ENCODE measurements at places on chromosomes 2 and 18. TPM values are rescaled to one million over a fixed set of nuclear protein-coding genes. Genes with fewer than 3 reads are reported as not detected.

Gene PSMA8
- not detected for total RNA-seq

- H3K4me1 ChIP-seq = peaks cover 20% of the 10 kb centered on the region
- H3K27ac ChIP-seq = peak overlapping the region; percentile 86
- DNase-seq = peak; percentile 45
- peak overlapping the region; percentile 76 for H3K4me3 ChIP-seq
- no peaks in the 10 kb centered on the region for H3K27me3 ChIP-seq
- no peaks in the 10 kb centered on the region for H3K36me3 ChIP-seq
Measured at GRCh38 chr2:32947484-32948143, 861 bp downstream of the LTBP1 start.

DNA sequence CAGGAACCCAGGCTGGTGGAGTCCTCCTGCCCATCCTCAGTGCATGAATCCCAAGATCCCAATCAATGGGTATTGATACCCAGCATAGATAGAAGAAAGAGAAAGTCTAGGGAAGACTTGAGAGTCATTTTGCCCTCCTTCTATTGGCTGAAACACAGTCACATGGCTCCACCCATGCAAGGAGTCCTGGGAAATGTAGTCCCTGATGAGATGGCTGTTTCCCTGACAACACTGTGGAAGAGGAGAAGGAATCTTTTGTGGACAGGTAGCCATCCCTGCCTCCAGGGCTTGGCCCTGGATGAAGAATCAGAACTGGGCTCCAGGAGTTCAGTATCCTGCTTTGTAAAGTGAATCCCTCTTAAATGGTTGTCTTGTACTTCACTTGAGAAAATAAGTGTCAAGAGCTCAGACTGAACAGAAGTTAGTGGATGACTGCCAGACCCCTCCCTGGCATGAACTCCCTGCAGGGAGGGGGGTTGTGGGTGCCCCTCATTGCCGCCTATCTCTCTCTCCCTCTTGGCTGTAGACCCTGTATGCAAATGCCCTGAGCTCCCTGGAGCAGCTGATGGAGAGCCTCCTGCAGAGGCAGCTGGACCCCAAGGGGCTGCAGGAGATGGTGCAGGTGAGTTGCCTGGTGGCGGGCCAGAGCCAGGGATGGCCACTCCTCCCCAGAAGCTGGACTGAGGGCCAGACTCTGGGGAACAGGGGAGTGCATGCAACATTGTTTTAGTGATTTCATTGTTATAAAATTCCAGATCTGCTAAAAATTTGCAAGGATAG is 36.1 kb downstream of the MROH2A start:
- H3K27me3 ChIP-seq = peaks cover 4% of the 10 kb centered on the region
- H3K36me3 ChIP-seq = no peaks in the 10 kb centered on the region

- no peaks in the 10 kb centered on the region for H3K36me3 ChIP-seq
- H3K4me1 ChIP-seq = no peaks in the 10 kb centered on the region
- H3K4me3 ChIP-seq = no peak overlapping the region
- no peaks in the 10 kb centered on the region for H3K27me3 ChIP-seq
- DNase-seq = no peak
Measured at GRCh38 chr2:36717603-36718266, 21.2 kb downstream of the VIT start.

Gene ANKRD30BL
- not detected for total RNA-seq

Gene MYL1
- not detected for total RNA-seq

Gene OSBPL1A
- total RNA-seq = 104 TPM

- H3K4me1 ChIP-seq = peaks cover 17% of the 10 kb centered on the region
- H3K27me3 ChIP-seq = no peaks in the 10 kb centered on the region
- peak; percentile 61 for DNase-seq
- no peak overlapping the region for H3K4me3 ChIP-seq
- H3K27ac ChIP-seq = peak overlapping the region; percentile 68
- H3K36me3 ChIP-seq = peaks cover 5% of the 10 kb centered on the region
Measured at GRCh38 chr18:76459687-76460350, 35.2 kb downstream of the ZNF516 start.

DNA sequence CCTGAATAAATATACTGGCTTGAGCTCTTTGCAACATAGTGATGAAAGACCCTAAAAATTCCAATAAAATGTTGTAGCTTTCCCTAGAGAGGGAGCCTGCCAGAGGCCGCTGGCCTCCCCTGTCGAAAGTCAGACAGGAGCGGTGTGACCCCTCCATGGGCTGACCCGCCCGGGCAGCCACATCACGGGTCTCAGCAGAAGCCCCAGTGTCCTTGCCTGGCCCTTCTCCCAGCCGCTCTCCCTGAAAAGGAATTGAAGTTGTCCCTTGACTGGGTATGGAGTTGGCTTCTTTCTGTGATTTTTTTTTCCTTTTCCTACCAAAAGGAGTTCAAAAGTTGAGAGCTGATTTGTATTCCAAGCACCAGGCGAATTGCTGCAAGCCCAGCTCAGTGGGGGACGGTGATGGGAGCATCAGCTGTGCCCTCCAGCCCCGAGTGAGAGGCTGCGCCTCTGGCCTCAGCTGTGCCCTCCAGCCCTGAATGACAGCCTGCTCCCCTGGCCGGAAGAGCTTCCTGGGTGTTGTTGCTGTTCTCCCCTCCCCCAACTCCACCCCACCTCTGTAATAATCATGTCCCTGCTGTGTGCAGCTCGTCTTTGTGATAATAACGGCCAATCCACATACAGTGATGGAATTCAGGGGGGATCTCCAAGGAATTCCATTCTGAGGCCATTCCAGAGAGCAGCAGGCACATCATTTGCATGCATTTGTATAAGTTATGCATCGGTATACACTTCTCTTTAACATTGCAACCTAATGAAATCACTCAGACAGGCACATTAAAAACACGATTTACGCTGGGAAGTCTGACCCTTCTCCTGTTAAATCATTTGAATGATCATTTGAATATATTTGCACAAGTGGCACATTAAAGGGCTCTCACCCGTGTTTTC is 501.0 kb downstream of the EIPR1 start:
- no peaks in the 10 kb centered on the region for H3K27me3 ChIP-seq
- DNase-seq = no peak
- H3K27ac ChIP-seq = no peak overlapping the region

DNA sequence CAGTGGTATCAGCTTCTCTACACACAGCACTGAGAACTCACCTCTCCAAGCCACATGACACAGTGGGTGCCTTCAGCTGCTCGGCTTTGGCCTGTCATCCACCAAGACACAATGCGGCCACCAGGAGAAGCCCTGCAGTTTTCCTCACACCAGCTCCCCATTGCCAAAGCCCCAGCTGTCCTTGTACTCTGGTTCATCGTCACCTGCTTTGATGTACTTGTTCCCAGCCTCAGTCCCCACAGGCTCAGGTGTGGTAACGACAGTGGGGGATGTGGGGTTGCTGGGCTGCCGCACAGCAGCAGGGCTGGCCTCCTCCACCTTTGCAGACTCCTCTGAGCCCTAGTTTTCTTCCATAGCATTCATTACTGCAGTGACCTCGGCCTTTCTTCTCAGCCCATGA is 387.3 kb downstream of the MEIS1 start:
- DNase-seq = no peak
- no peak overlapping the region for H3K4me3 ChIP-seq
- no peak overlapping the region for H3K27ac ChIP-seq
- H3K27me3 ChIP-seq = no peaks in the 10 kb centered on the region
- H3K36me3 ChIP-seq = no peaks in the 10 kb centered on the region

DNA sequence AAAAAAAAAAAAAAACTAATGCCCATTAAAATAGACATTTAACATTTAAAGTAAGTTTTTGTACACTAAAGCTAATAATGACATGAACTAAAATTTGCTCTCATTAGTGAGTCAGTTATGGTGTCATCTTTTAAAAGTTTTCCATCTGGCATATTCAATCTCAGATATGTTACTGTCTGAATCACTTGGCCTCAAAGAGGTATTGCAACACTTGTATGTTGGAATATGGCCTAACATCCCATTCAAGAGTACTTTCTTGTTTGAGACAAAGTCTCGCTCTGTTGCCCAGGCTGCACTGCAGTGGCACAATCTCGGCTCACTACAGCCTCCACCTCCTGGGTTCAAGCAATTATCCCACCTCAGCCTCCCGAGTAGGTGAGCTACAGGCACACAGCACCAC is 169.7 kb downstream of the TMEM163 start:
- no peak overlapping the region for H3K4me3 ChIP-seq
- H3K27ac ChIP-seq = no peak overlapping the region
- no peak for DNase-seq
- peaks cover 7% of the 10 kb centered on the region for H3K4me1 ChIP-seq

DNA sequence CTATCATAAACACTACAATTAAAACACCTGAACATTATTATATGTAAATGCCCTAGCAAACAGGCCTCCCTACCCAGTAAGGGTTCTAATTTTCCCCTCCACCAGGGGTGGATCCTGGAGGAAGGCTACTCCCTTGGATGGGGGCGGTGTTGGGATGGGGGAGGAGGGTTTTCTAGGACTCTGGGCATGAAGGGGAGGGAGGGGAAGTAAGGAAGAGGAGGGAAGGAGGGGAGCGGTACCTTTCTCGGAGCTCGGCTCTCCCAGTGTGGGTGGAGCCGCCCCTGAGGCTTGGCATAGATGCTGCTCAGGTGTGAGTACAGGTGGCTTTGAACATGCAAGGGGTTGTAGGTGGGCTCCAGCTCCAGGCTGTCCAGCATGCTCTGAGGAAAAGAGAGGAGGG is 5.4 kb downstream of the DOK1 start:
- peaks cover 28% of the 10 kb centered on the region for H3K4me1 ChIP-seq
- no peaks in the 10 kb centered on the region for H3K27me3 ChIP-seq
- DNase-seq = no peak
- H3K27ac ChIP-seq = no peak overlapping the region
- no peak overlapping the region for H3K4me3 ChIP-seq

- peaks cover 47% of the 10 kb centered on the region for H3K4me1 ChIP-seq
- H3K27me3 ChIP-seq = no peaks in the 10 kb centered on the region
- DNase-seq = peak; percentile 58
Measured at GRCh38 chr2:23618794-23619530, 234.0 kb downstream of the KLHL29 start.

Gene SERPINB4
- total RNA-seq = not detected

Gene FAP
- total RNA-seq = 0.87 TPM

- peaks cover 18% of the 10 kb centered on the region for H3K27me3 ChIP-seq
- no peaks in the 10 kb centered on the region for H3K36me3 ChIP-seq
Measured at GRCh38 chr2:176024083-176024482, 22.0 kb upstream of the LNPK start.

DNA sequence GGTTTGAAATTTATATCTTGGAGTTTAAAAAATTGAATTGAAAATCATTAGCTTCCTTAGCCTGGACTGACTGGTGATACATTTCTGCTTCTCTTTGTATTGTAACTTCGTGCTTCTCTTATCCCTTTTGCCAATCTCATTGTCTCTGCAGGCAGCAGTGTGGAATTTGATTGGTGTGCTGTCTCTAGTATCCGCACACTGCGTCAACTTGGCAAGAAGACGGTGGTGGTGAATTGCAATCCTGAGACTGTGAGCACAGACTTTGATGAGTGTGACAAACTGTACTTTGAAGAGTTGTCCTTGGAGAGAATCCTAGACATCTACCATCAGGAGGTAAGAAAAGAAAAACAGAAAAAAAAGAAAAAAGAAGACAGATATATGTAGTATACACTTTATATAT is 85.9 kb downstream of the CPS1 start:
- no peak overlapping the region for H3K27ac ChIP-seq
- H3K4me1 ChIP-seq = no peaks in the 10 kb centered on the region
- H3K27me3 ChIP-seq = no peaks in the 10 kb centered on the region
- no peak for DNase-seq
- H3K36me3 ChIP-seq = no peaks in the 10 kb centered on the region
- no peak overlapping the region for H3K4me3 ChIP-seq

DNA sequence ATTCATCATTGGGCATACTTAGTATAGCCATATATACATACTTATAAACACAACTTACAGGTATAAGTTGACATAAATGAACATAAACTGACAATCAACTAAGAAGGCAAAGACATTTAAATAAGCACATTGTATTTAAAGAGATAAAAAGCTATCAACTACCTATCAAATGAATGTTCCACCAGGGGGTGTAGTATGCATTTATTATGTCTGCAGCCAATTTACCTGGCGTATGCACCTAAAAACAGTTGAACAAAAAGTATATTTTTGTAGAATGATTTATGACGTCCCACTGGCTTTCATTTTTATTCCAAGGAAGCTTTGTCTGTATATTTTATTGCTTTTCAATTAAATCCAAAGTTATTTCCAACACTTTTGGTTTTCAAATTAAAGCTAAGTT is 323.5 kb downstream of the AFF3 start:
- H3K36me3 ChIP-seq = no peaks in the 10 kb centered on the region
- no peak overlapping the region for H3K27ac ChIP-seq
- no peak overlapping the region for H3K4me3 ChIP-seq
- no peak for DNase-seq
- H3K27me3 ChIP-seq = no peaks in the 10 kb centered on the region

DNA sequence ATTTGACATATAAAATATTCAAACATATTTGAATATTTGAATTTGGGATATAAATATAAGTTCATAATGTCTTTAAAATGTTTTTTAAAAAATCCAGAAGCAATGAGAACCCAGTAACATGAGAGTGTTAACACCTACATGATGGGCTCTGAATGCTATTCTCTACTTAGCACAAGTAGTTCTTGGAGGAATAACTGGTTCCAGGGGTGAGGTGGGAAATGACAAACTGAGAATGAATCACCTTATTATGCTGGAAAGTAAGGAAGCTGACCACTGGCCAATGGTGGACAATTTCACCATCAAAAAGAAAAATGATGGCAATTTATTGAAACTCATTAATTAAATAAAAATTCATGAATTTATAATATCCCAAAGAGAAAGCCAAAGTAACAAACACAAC is 79.6 kb upstream of the NABP1 start:
- no peak overlapping the region for H3K27ac ChIP-seq
- no peak for DNase-seq
- H3K4me3 ChIP-seq = no peak overlapping the region

Gene TEX44
- not detected for total RNA-seq

- no peak overlapping the region for H3K4me3 ChIP-seq
- H3K27ac ChIP-seq = no peak overlapping the region
- no peaks in the 10 kb centered on the region for H3K27me3 ChIP-seq
- no peak for DNase-seq
- no peaks in the 10 kb centered on the region for H3K4me1 ChIP-seq
Measured at GRCh38 chr18:42100911-42101310, 145.9 kb downstream of the PIK3C3 start.

GRCh38 chr2:121664086-121664485 is 14.8 kb upstream of the CLASP1 start:
- no peaks in the 10 kb centered on the region for H3K36me3 ChIP-seq
- H3K4me3 ChIP-seq = no peak overlapping the region
- H3K27ac ChIP-seq = no peak overlapping the region
- H3K4me1 ChIP-seq = no peaks in the 10 kb centered on the region
- no peaks in the 10 kb centered on the region for H3K27me3 ChIP-seq

GRCh38 chr18:39600894-39601293 is 2035.3 kb upstream of the CELF4 start:
- no peaks in the 10 kb centered on the region for H3K27me3 ChIP-seq
- DNase-seq = no peak

Measured in stomach (tissue), 19 donors.